ENCODE measurements at places on chromosomes 12 and 14.

DNA sequence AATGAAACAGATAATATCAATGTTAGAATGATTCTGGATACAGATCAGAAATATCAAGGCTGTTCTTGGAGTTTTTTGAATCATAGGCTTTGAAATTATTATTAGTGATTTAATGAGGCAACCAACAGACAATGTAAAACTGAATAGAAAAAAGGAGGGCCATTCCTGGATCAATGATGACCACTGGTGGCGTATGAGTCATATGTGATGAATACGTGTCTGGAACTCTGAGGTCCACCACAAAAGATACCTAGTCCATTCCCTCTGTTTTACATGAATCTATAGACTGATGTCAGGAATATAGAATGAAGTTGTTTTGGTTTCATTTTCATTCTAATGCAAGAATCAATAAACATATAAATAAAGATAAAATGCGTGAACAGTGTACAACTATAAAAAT lies 78.3 kb upstream of the RTL1 start:
- no peak for DNase-seq

DNA sequence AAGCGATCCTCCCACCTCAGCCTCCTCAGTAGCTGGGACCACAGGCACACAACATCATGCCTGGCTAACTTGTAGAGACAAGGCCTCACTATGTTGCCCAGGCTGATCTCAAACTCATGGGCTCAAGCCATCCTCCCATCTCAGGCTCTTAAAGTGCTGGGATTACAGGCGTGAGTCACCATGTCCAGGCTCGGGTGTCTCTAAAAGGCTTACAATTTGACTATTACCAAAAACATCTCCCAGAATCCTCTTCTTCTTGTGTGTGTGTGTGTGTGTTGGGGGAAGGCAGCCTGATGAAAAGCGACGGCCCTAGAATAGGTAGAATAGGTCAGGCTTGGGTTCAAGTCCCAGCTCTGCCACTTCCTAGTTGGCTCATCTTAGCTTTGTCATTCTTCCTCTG lies 16.8 kb downstream of the MSI1 start:
- peak; percentile 10 for DNase-seq

GRCh38 chr12:81517296-81517695 lies 241.9 kb downstream of the PPFIA2 start:
- DNase-seq: no peak

DNA sequence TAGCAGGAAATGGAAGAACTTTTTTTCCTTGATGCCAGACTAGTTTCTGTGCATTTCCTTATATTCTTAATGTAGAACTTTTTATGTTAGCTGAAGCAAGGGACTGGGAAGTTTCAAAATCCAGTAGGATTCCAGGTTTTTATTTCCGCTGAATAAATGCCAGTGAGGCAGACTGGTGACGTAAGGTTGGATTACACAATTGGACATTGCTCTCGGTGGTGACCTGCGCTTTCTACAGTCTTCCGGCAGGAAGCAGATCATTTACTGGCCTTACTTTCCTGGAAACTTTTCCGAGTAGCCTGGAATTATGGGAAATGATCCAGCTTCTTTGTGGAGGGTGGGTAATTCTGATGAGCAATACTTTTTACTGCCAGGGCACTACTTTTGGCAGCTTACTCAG lies 3.6 kb downstream of the IFT43 start:
- peak; percentile 85 for DNase-seq

- DNase-seq: no peak
These were observed at the start of gene ZDHHC22 for GRCh38 chr14:77141214-77142004. Gene ZDHHC22, minus strand, starts transcription at chr14:77141791. Its CDS starts 2,053 bp downstream, at chr14:77139738.

All from AG09309 (cell line).